ENCODE measurements at places on chromosomes 13 and 19.

DNA sequence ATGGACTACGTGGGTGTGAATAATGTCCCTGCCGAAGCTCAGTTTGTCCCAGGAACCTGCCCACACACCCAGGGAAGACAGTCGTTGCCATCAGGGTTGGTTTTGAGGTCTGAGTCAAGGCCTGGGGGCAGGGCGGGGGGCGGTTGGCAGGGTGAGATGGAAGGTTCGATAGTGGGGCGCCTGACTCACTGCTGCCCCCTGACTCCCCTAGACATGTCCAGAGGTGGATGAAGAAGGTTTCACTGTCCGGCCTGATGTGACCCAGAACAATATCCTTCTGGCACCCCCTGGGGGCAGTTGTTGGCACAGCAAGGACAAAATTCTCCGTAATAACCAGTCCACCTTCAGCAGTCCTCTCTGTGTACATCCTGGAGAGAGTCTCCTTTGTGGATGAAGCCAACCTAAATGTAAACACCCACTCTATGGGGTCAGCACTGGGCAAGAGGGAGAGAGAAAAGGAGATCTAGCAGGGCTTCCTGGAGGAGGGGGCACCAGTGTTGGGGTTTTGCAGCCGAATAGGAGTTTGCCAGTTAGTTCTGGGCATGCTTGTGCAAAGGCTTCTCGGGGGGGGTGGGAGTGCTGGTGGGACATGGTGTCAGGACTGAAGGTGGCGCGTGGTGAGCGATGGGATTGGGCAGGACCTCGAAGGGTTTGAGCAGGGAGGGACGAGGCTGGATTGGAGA lies 19.6 kb upstream of the B3GNT3 start:
- no peak for DNase-seq

DNA sequence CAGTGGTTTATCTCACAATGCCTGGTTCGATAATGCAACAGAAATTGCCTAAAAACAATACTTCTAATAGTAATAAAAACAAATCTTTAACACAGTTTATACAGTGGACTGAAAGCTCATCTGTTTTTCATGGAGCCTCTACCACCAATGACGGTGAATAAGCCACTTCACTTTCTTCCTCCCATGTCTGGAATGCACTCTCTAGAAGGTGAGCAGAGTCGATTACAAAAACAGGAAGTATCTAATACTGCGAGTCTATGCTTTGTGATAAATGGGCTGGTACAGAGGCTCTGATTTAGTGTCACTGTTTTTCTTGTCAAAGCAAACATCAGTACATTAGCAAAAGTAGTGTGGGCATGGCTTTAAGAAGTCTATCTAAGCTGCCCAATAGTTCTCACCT lies 1348.6 kb upstream of the SLC10A2 start:
- DNase-seq: no peak

DNA sequence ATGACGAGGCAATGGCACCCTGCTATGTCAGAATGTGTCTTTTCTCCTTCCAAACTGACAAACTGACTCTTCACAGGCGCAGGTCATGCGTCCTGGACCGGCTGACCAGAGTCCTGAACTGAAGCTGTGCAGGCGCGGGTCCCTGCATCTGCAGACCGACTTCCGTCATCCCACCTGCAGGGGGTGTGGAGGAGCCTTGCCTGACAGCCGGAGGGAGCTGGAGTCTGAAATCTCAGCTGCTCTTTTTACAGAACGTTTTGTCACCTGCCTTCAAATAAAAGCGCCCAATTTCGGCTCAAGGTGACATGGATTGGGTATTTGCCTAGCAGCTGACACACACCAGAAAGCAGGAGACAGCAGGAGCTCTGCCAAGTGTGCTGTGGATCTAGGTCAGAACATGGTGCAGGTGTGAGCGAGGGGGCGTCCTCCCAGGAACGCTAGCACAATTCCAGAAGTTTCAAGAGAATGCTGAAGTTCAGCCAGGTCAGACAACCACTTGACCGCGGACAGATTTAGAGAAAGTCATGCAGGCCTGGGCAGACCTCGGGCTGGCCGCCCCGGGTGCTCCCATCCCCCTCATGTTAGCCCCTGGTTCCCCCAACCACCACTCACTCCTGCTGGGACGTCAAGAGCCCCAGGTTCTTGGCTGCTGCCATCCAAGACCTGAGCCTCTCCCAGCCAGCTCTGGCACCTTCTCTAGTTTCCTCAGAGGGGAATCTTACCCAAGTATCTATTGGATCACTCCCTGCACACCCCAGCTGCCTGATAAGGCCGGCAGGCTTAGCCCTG lies 32.8 kb downstream of the ELL start:
- no peak for DNase-seq

DNA sequence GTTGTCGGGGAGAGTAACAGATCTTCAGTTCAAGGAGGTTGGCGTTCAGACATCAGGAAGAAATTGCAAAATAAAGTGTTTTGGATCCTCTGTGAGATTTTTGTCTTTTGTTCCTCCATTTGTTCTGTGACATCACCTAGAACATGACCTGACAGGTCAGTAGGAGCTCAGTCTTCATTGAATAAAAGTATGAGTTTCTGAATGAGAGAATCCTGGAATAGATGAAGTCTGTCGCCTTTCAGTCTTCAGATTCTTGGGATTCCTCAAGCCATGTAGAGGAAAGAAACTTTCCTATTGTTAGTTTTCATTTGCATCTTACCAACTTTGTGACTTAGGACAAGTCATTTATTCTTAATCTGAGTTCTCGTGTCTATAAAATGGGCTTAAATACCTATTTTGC lies 14.4 kb downstream of the ARHGAP35 start:
- no peak for DNase-seq

All from GM06990 (cell line).